Left kidney (tissue), 8 donors: ENCODE measurements at places on chromosomes 12 and 14.

DNA sequence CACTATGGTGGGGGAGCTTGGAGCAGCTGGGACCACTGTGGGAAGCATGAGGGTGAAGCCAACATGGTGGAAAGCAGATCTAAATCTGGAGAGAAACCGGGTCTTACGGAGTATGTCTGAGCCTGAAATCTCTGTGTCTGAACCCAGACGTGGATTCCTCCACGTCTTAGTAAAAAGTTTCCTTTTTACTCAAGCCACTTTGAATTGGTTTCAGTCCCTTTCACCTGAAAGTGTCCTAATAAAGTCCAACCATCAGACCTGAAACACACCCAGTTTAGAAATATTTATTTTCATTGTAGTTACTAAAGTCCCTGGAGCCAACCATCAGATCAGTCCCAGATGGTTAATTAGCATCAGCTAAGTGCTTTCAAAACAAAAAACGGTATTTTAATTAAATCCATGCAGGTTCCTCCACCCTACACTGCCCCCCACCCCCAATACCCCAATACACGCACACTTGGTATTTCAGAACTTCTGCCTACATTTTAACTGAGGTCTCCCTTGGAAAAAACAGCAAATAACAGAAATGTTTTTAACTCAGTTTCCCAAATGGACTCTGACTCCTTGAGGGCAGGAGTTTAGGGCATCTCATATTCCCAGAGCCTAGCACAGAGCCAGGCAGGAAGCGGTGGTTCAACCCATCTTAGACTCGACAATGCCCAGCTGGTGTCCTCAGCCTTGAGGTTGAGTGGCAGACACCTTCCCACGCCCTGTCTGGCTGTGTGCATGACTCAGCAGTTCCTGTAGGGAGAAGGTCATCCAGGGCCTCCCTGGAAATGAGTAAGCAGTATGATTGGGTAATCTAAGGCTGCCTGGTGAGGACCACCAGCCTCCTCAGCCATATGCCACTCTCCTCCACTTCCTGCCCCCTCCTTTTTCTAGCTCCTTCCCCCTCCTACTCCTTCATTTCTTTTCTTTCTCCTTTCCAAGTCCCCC, 175.8 kb downstream of the TTC8 start:
- no peak for DNase-seq

DNA sequence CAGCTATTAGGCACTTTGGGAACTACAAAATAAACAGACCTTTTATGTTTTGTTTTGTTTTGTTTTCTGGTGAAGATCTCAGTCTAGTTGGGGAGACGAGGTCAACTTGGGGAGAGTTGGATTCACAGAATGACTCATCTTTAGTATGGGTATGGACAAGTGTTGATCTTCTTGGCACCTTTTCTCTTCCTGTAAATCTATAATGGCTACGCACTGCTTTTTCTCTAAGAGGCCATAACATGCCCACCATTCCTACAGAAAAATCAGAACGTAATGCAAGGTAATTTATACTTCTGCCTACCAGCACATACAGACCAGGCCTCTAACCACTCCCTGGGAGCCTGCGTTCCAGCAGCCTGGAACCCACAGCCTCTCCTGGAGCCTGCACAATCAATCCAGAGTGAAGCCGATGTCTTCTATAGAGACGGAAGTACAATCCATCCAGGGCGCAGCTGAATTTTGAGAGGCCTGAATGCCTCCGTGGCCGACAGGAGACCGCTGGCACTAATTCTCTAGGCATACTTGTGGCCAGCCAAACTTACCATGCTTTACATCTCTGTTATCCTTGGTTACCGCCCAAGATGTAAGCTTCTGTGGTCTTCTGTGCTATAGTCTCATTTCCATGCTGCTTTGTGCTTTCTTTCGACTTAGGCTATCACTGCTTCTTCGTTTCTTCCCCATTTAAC, 717 bp downstream of the PPHLN1 start:
- peak; percentile 32 for DNase-seq

DNA sequence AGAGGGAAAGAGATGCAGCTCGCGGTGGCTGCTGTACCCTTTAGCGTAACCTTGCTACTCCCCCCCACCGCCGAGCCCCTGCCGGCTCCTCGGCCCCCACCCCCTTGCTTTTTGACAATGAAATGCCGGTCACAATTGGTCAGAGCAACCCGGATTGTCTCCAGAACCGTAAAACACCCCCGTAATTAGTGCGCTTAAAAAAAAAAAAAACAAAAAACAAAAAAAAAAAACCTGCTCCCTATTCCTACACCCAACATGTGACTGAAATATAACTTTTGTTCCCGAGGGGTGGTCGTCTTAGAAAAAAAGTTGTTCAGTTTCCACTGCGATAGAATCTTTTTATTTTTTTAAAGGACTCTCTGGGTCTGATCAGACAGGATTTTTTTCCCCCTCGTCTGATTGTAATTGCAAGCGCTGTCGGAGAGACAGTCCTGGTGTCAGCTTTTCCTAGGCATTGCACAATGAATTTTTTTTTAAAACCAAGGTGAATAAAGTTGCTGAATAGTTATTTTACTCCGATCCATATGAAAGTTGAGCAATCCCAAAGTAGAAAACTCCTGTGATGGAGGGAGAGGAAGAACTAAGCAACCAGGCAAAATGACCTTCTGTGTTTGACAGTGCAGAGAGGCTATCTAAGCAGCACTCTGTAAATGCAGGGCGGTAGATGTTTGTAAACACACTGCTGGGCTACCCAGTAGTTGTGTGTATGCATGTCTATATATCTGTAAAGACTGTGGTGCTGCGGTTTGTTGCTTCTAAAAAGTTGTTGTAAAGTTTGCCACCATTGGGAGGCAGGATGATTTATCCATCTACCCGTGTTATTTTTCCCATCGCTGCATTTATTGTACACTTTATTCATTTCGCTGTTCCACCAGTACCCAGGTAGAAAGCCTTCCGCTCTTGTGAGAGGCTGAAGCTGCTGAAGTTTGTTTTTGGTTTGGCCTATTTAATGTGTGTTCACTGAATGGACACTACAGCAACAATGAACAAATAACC, 1.1 kb downstream of the ETV6 start:
- DNase-seq, result no peak

DNA sequence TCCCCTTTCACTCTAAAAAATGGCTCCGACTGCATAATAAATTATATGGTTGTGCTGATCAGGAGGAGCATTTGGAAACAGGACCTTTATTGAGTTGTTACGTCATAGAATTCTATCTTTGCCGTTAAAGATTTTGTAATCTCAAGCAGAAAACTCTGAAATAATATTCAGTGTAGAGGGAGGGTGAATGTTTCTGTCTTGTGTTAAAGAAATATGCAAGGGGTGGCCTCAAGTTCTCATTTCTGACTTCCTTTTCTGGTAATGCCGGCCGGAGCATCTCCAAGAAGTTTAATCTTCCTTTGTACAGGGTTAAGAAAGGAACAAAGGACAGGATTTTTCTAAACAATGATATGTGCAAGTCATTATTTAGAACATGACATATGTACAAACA, 165.1 kb downstream of the SLC38A4 start:
- no peak for DNase-seq

GRCh38 chr14:95270203-95270602, 49.5 kb downstream of the CLMN start:
- DNase-seq, result no peak

- no peak for DNase-seq
These were observed 51.9 kb downstream of the RASSF8 start for GRCh38 chr12:26010293-26010821.

- DNase-seq, result no peak
These were observed 125.6 kb downstream of the SMOC1 start for GRCh38 chr14:70004791-70005190.

DNA sequence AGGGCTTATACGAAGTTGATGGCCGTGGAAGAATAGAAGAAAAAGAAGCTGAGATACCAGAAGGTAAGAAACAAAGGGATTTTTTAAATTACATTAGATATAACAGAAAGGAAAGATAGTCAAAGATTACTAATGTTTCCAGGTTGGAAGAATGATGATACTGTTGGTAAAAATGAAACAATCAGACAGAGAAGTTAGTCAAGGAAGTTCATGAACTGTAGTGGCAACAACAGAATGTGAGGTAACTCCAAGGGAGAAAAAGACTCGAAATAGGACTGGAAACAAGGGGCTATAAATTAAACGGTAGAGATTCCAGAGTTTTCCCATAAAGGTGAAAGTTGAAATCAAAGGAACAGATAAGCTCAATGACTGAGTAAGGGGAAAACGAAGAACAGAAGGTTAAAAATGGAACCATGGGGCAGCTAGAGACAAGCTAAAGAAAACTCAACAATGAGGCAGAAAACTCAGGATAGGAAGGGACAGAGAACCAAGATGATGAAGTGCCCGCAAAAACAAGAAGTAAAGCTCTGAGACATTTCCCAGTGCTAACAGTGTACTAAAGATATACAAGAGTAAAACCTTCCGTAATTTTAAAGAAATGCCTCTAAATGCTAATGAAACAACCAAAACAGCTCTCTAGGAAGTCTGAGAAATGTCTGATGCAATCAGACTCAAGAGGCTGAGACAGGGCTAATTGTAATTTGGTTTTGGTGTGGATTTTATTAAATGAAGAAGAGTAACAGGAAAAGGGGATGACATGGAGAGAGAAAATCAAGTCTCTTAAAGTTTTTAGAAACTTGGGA, 70.0 kb downstream of the PPP2R5E start:
- DNase-seq, result no peak

DNA sequence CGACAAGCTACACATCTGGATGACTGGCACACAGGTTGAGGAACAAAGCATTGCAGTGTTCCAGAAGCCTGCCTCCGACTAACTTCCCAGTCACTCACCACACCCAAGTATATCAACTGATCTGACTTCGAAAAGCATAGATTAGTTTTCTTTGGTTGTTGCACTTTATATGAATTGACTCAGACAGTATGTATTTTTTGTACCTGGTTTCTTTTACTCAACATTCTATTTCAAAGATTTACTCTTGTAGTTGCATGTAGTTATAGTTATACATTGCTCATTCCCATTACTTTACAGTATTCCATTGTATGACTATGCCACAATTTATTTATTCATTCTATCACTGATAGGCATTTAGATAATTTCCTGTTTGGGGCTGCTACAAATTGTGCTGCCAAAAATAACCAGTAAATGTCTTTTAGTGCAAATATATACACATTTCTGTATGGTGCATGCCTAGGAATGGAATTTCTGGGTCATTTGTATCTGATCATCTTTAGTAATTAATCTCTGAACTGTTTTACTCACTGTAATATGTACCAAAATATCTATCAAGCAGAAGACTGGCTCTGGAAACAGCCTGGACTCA, 17.8 kb downstream of the PLCZ1 start:
- DNase-seq, result no peak

DNA sequence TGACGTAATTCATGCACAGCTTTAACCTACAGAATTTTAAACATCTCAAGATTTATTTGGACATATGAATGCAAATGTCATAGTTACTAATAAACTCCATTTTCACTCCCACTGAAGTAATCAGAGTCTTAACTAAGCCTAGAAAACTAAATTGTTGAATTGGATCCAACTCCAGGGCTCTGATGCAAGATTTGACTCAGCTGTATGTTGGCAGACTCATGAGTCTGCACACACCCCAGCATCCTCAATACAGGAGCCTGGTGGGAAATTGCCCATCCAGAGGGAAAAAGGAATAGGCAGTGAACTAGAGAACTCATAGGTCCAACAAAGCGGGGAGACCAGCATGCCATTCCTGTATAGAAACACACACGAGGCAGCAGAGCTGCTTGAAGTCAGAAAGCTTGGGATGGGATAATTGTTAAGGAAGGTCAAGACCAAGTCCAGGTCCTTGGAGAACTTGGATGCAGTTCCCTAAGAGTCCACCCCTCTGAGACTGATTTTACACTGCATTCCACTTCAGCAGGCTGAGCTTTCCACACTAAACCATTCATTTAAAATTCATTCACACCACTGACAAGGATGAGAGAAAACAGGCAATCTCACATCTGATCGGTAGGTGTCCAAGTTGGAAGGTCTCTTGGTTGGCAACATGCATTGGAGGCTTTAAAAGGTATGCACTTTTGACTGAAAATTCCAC, 14.4 kb downstream of the TMTC1 start:
- DNase-seq, result no peak

GRCh38 chr14:104586832-104587620, 7.5 kb downstream of the C14orf180 start:
- no peak for DNase-seq

DNA sequence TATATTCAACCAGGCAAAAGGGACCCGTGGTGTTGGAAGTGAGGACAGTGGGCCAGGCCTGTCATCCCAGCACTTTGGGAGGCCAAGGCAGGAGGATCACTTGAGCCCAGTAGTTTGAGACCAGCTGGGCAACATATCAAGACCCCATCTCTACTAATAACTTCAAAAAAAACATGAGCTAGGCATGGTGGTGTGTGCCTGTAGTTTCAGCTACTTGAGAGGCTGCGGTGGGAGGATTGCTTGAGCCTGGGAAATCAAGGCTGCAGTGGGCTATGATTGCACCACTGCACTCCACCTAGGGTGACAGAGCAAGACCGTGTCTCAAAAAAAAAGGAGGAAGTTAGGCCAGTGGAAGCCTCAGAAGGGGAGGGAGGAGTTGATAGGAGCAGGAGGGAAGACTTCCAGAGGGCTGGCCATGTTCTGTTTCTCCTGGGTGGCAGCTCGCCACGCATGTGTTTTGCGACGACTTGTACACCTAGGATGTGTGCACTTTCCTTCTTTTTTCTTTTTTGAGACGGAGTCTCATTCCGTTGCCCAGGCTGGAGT, 10.1 kb downstream of the SLC25A29 start:
- no peak for DNase-seq

- DNase-seq, result no peak
These were observed 641.9 kb upstream of the FBXO33 start for GRCh38 chr14:40074169-40074568.

DNA sequence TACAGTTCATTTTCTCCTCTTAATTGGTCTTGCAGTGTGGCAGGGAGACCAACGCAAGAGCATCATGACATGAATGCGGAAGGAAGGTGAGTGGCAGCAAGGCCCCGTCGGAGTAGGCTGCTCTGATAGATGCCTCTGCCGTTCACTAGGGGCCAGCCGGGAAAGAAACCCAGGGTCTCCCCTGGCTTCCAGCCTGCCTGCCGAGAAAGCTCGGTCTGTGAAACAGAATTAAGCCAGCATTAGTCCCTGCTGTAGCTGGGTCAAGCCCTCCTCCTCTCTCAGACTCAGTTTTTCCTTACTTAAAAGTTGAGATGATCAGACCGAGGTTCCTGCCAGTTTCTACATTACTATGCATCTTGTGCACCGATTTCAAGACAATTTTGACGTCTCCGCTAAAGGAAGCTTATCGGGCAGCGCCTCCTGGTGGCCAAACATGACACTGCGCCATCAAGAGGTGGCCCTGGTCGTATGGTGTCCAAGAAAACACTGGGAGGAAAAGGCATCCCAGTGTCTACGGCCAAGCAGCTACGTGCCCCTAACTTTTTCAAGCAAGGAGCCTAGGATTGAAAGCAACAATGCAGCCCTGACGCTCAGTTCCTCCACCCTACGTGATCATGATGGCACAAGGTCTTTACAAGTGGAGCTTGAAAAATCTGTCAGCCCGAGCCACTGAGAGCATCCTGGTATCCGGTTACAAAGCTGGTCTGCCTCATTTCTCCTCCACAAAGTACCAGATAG, 131.6 kb downstream of the KSR2 start:
- DNase-seq, result peak; percentile 73

DNA sequence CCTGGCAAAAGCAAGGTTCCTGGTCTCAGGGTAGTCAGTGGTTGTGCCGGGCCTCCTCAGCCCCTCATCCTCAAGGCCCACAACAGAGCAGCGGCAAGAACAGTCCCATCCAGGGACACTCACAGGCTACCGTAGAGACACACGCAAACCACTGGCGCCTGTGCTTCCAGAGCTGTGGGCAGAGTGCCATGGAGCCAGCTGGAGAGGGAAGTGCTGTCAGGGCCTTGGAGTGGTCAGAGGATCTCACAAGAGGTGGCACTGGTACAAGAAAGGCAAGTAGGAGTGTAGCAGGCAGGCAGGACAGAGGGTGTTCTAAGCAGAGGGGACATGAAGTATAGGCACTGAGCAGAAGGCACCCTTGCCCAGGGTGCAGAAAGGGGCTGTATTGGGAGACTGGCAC, 34.6 kb downstream of the ANKRD9 start:
- no peak for DNase-seq
